ENCODE measurements at places on chromosomes 16 and 17.

DNA sequence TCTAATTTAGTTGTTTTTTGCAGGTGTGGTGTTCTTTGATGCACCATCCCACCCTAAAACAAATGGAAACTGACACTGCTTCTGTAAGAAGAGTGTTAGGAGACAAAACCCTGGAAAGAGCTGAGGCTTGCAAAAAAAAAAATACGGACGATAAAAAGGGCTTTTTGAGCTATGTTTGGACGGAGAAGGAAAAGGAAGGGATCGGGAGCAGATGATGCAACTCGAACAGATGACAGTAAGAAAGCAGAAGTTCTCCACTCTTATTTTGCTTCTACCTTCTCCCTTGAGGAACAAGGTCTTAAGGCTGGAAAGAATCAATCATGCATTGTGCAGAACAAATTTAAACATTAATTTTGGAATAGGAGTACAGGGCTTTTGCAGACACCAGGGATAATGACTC, 136.7 kb downstream of the MAF start:
- DNase-seq, result no peak

DNA sequence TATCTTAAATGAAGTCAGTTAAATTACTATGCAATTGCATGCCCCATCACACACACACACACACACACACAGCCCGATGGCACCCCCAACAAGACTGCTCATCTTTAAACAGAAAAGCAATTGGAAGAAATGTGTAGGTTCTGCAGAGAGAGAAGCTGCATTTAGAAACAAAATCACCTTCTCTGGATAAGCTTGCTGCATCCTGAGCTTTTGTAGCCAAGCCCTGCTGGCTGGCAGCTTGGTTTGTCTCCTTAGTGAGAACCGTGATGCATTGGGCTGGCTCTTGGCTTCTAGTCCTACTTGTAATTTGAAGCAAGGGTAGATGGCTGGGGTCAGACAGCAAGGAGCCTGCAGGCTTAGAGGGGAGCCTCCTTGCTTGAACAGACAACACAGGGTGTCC, 153.8 kb downstream of the SOX9 start:
- DNase-seq, result no peak

- DNase-seq, result no peak
These were observed 18.9 kb upstream of the TFAP4 start for GRCh38 chr16:4291699-4292098.

DNA sequence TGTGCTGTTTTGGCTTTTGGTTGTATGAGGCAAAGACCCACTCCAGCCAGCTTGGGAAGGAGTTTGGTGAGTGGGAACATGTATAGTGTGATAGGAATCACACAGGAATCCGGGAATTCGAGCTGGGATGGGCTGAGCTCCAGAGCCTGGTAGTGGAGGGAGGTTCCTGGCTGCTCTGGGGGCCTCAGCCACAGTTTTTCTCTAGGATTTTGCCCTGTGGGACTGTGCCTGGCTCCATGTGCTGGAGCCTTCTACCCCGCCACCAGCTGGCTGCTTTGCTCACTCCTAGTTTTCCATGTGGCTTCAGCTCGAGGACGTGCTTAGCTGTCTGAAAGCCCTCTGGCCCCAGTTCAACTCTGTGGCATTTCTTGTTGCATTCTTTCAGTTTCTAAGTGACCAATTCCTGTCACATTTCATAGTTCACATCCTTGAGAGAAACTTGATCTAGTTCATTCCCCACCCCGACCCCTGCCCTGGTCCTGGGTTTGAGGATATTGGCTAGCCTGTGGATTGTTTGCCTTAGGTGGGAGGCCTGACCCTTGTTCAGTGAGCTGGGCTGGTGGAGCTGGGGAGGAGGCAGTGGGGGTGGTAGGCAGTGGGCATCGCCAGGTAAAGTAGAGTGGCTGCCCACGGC, 5.0 kb downstream of the SEC14L1 start:
- no peak for DNase-seq

DNA sequence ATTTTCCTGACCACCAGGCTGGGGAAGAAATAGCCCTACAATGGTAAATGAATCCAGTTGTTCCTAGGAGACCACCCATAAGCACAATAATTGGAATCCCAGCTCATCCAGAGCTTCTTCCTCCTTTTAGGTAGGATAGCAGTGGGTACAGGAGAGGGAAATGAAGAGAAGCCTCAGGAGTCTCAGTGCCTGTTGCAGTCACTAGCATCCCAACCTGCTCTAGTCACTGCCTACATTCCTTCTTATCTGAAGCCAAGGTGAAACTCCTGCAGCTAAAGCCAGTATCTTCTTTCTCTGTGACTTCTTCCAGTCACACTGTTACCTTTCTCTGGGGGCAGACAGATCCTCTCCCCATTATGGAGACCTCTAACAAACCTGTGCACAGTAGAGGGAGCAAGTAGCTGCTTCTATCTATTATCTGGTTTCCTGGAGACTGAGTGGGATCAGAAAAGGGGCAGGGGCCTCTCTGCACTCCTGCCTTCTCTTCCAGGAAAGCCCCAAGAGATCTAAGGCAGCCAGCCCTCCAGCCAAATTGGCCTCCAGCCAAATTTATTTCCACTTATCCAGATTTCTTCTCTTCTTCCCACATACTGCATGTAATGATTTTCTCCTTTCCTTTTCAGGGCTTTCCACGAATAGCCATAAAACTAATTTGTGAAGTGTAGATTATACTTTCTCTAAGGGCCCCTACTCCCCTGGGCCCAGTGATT, 85.5 kb downstream of the SSH2 start:
- no peak for DNase-seq

GRCh38 chr16:77277141-77277540, 77.9 kb downstream of the SYCE1L start:
- DNase-seq, result no peak

DNA sequence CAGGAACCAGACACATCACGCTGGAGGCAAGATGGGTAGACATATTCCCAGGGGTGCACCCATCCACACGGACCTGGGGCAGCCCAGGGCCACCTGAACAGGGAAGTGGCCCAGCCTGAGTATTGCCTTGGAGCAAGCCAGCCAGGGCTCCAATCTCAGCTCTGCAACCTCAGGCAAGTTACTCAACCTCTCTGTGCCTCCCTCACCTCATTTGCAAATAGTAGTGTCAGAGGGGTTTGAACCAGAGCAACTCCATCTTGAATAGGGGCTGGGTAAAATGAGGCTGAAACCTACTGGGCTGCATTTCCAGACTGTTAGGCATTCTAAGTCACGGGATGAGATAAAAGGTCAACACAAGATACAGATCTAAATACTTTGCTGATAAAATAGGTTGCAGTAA, 35.1 kb upstream of the SNN start:
- DNase-seq, result no peak

GRCh38 chr16:62077998-62078397, 41.8 kb upstream of the CDH8 start:
- DNase-seq, result peak; percentile 60

DNA sequence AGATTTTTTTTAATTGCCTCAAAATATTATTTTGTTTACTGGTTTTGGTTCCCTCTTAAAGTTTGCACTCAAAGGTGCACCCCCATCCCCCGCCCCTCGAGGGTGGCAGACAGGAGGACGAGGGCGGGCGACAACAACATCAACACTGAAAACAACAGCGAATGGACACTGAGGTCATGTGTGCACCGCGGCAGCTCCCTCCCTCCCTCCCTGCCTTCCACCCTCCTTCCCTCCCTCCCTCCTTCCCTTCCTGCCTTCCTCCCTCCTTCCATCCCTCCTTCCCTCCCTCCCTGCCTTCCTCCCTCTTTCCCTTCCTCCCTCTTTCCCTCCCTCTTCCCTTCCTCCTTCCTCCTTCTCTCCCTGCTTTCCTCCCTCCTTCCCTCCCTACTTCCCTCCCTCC, 1.5 kb upstream of the OSGIN1 start:
- DNase-seq, result peak; percentile 22

DNA sequence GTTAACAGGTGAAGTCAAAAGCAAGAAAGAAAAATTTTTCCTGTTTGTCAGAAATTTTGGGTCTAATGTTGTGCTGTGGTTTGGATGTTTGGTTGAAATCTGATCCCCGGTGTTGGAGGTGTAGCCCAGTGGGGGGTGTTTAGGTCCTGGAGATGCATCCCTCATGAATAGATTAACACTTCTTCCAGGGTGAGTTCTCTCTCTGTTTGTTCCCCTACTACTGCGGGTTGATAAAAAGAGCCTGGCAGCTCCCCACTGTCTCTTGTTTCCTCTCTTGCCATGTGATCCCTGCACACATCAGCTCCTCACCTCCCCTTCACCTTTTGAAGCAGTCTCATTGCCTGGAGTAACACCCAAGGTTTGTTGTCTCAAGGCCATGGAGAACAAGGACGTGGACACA, 14.6 kb upstream of the CDH8 start:
- DNase-seq, result no peak

DNA sequence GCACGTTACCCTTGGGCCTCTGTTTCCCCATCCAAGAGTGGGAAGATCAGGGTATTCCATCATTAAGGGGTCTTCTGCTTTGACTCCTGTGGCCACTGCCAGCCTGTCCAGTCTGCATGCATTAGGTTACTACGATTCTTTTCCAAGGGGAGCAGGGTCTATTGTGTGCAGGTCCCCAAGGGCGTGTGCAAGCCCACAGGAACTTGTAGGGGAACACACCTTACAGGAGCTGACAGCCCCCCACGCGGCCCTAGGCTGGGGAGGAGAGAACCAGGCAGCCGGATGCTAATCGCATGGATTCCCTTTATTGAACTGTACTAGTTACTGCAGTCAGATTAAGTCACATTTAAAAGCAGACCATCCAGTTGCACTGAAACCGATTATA, 116.7 kb downstream of the C16orf78 start:
- no peak for DNase-seq

DNA sequence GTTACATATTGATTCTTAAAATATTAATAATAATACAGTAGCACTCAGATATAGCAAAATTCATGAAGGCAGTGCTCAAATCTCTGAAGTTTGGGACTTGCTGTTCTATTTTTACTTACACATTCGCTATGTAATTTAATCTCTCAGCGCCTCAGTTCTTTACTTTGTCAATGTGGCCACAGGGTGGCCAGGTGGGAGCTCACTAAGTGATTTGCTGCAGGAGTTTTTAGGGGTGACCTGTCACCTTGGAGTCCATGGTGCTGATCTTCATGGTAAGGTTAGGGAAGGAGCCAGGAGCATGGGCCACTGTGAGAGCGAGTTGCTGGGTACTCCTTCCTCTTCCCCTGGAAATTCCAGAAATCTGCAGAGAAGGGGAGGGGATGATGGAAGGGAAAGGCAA, 28.1 kb downstream of the VWA3A start:
- no peak for DNase-seq

DNA sequence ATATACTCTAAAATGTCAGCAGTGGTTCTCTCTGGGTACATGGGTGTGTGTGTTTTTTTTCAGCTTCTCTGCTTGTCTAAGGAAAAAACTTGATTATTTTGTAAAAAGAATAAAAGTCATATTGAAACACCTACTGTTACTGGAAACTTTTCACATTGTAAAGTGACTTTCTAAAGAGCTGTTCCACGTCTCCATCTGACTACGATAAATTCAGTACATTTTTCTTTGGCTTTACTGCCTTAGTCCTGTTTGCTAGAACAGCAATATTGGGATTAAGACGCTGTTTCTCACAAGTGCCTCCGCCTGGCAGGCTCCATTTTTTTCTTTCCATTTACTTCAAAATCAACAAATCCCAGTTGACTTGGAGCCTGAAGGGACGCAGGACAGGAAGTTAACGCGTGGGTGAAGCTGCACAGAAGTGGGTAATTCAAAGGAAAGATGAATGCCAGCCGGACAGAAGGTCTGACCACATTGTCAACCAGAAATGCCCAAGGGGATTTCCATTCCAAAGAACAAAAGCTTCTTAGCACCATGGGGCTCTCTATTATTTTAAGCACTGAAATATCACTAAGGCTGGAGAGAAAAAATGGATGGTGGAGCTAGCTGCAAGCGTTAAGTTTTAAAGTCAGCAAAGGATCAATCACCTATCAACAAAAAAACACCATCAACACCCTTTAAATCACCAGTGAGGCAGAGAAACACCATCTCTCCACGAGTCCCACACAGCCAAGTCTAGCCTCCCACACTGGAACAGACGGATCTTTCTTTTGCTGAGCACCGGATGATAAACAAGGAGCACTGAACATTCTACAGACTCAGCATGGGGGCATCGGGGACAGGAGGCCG, 8.4 kb downstream of the GLOD4 start:
- DNase-seq, result no peak

DNA sequence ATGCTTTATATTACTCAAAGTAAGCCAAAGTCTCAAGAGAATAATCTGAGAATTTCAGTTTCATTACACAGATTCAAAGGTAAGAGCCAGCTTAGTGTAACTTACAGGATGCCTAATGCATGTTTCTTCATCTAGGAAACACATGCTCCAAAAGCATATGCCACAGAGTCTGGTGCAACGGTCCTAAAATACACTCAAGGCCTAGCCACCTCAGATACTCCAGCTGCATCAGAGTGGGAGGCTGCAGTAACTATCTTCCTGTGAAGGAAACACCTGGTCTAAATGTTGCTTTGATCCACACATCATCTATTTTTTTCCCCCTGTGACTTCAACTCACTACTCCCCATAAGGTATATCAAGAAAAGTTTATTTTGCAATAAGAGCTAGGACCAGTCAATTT, 51.6 kb upstream of the CORO6 start:
- no peak for DNase-seq

GRCh38 chr17:48001197-48001596, 30.3 kb downstream of the CDK5RAP3 start:
- no peak for DNase-seq

GRCh38 chr17:47884905-47885730, 10.9 kb upstream of the SP2 start:
- DNase-seq, result no peak

- peak; percentile 57 for DNase-seq
These were observed 2.3 kb downstream of the RPRML start for GRCh38 chr17:46976626-46977270.

DNA sequence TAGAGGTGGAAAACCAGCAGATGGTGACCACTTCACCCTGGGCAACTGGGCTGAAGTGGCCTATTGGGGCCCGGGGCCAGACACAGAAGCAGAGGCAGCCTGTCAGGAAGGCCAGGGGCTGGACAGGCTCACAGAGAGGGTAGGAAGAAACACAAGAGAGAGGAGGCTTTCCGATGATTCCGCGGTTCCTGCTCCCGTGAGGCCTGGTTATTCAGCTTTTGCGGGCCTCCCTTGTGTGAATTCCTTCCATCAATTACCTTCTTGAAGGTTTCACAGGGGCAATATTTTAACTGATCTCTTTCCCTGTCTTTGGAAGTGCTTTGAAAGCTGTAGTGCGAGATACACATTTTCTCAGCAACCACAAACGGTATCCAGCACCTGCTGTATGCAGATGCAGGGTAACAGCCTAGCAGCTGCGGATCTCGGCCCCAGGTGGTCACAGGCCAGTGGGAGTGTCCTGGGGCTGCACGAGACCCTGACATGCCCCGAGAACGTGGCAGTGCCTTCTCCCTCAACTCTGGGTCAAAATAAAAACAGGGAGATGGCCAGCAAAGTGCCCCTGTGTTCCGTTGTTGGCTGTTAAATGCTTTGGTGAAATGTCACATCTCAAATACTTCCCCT, 11.6 kb upstream of the CMIP start:
- DNase-seq, result peak; percentile 33

GRCh38 chr16:56226187-56226586, 34.9 kb downstream of the GNAO1 start:
- no peak for DNase-seq

- peak; percentile 65 for DNase-seq
These were observed 4.7 kb upstream of the IGSF6 start for GRCh38 chr16:21656795-21657768.
